ENCODE measurements at places on chromosomes 6 and 20.

- no peak for DNase-seq
These were observed 5.6 kb upstream of the CFB start for GRCh38 chr6:31940256-31940664.

DNA sequence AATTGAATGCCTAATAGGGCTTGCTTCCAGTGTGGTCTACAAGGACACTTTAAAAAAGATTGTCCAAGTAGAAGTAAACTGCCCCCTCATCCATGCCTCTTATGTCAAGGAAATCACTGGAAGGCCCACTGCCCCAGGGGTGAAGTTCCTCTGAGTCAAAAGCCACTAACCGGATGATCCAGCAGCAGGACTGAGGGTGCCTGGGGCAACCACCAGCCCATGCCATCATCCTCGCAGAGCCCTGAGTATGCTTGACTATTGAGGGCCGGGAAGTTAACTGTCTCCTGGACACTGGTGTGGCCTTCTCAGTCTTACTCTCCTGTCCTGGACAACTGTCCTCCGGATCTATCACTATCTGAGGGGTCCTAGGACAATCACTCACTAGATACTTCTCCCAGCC is 411.5 kb downstream of the TENT5A start:
- DNase-seq, result no peak

GRCh38 chr6:21831521-21832291 is 238.2 kb downstream of the SOX4 start:
- no peak for DNase-seq

DNA sequence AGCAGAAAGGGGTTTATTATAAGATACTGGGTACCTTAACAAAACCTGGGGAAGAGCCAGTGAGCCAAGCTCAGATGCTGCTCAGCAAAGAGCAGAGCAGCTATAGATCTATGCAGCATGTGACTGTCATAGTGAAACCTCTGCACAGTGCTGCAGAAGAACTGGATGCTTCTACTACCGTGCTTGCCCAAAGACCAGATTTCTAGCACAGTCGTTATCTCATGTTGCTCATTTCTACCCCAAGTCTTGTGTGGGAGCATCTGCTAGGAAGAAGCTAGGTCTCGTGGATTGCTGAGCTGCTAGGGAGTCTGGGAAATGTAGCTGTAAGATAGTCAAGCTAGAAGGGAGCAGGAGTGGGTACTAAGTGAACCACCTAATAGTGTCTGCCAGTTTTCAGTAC is 31.7 kb upstream of the GNRH2 start:
- peak; percentile 26 for DNase-seq

GRCh38 chr6:140036196-140036595 is 661.7 kb upstream of the CITED2 start:
- no peak for DNase-seq

DNA sequence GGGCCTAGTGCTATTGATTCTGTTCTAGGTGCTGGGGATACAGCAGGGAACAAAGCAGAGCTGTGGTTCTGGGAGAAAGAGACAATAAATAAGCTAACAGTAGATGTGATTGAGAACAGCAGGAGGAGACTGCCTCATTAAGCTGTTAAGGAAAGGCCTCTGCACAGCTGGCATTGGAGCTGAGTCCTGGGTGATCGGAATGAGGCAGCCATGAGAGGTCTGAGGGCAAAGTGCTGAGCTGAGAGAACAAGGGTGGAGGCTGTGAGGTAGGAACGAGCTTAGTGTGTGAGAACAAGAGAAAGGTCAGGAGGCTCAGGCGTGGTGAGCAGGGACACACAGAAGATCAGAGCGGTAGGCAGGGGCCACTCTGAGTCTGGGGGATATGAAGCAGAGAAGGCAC is 18.3 kb downstream of the DDX27 start:
- DNase-seq, result no peak

DNA sequence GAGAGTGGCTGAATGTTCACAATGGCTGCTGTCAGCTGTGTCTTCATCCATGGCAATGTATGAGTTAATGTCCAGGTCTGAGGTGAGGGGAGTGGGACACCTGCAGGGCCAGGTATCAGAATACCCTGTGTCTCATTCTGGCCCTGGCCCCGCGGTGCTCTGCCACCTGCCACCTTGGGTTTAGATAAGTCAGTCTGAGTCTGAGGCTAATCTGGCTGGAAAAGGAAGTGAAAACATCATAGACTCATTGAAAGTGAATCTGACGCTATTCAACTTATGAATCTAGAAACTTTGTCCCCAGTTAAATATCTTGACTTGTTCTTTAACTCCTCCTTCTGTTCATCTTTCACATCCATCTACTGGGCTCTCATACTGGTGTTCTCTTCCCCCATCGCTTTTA is 267.1 kb upstream of the JAG1 start:
- no peak for DNase-seq

- peak; percentile 70 for DNase-seq
These were observed at the start of gene CEBPB for GRCh38 chr20:50190251-50191064. Gene CEBPB, plus strand, starts transcription at chr20:50190830. Its CDS starts 204 bp downstream, at chr20:50191034.

- DNase-seq, result no peak
These were observed 34.8 kb upstream of the SIRPA start for GRCh38 chr20:1860446-1860845.

DNA sequence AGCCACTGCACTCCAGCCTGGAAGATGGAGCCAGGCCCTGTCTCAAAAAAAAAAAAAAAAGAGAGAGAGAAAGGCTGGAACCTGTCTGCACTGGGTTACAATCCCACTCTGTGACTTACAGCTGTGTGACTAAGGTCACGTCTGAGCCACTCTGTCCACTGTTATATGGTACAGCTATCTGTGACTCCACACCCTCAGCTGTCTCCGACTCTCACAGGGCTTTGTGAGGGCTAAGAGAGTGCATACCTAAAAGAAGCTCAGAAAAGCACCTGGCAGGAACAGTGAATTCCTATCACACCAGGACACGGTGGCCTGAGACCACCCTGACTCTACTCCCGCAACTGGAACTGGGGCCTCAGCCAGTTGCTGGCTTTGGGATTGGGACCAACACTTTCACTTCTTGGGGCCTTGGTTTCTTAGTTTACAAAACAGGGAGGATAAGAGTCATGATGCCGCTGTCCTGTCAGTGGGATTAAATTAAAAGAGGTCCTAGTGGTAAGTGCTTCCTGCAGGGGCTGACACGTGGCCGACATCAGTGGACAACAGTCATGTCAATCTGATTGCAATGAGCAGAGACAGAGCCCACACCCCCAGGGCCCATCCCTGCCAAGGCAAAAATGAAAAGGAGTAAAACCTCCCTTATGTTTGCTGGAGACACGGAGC is 5.7 kb upstream of the CD93 start:
- no peak for DNase-seq

DNA sequence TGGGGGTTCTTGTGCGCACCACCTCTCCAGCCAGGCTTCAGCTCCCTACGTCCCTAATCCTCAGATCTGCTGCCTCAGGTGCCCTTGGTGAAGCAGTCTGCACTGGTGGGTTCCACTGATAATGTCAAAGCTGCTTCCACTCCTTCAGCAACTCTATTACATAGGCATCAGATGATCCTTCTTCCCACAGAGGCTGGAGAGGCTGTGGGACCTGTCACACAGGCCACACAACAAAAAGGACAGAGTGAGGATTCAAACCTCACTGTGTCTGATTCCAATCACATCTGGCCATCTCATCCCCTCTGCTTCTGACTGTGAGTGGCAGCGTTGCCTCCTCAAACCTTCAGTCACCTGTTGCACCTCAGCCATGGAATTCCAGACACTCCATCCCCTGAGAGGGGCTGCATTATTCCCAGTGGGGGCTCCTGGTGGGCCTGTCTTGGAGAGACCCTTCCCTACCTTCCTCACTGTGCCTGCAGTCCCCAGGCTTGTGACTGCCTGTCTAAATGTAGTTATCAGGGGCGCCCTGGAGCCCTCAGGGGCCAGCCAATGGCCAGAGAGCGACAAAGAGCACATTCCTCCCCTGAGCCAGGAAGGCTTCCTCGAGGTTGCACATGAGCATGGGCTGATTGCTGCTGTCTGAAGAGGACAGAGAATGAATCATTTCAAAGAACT is 211.4 kb upstream of the ECI2 start:
- DNase-seq, result no peak

DNA sequence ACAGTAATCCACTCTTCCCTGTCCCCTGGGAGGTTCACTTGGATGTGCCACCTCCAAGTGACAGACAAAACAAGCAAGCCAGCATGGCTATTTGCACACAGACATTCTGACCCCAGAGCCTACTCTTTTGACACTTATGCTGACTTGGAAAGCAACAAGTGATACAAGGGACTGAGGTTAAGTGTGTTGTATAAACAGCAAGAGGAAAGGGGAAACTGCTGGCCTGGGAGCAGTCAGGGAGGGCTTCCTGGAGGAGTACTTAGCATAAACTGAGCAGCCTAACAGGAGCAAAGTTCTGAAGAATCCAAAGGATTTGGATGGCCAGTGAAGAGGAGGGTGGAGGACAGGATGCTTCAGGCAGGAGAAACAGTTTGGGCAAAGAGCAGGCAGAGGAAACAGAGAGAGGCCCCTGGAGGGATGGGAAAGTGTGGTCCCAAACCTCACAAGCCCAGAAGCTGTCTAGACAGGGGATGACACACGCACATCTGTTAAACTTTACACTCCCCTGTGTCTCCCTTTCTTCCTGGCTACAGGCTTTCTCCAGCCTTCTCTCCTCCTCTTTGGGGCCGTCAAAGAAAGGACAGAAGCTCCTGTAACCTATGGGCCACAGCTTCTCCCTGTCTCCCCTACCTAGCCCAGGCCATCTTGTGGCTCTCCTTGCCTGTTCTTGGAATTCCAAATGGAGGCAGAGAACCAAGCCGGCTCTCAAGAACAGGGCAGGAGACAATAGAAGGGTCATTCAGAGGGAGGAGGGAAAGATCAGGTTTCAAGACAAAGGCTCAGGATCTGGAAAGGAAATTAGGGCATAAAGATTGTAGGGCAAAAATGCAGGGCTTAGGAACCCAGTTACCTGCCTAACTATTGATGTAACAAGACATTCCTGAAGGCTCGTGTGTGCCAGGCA is 19.3 kb downstream of the SULF2 start:
- DNase-seq, result no peak

- no peak for DNase-seq
These were observed 9.3 kb upstream of the LAMA5 start for GRCh38 chr20:62376112-62377063.

GRCh38 chr6:114714836-114715507 is 372.1 kb upstream of the HS3ST5 start:
- no peak for DNase-seq

DNA sequence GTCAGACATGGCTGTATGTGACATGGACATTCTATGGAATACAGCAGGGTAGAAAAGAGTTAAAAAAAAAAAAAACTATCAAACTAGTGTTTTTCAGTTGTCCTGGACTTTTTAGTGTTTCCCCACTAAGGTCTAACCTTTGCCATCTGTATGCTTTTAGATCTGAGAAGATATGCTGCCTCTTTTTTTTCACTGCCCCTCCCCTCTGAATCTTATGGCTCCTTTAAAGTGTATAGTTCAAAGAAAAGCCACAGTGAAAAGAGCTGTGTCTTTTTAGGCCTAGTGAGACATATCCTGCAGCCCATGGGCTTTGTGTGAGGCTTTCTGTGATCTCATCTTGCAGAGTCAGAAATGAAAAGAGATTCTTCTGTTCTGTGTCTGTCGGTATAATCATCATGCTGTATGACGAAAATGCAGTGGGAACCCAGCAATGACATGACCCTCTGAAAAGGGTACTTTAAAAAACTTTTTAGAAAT is 29.3 kb downstream of the ADGRG6 start:
- DNase-seq, result no peak

- DNase-seq, result no peak
These were observed 6.2 kb downstream of the CST11 start for GRCh38 chr20:23446505-23446904.

DNA sequence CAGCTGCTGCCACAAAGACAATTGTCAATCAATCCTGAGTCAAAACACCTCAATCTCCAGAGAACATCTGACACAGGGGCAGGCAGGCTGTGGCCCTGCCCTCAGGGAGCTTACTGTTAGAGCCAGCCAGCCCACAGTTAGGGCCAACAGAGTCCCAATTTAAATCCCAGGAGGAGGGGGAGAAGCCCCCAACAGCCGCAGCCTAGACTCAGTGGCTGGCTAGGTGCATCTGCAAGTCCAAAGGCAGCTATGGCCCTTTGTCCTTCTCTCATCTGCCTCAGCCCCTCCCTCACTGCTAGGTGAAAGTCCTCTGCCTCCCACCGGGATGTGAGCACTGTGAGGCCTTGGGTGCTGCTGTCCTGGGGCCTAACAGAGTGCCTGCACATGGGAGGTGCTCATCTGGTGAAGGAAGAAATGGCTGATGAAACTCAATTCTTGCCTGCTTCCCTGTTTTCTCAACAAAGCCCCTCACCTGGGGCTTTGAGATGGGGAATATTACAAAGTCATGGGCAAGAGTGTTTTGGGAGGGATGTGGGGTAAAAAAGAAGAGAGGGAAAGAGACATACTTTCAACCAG is 33.7 kb upstream of the VEGFA start:
- no peak for DNase-seq

- DNase-seq, result peak; percentile 33
These were observed 55.7 kb upstream of the PRND start for GRCh38 chr20:4666001-4666479.

GRCh38 chr6:16432075-16433032 is 194.0 kb downstream of the GMPR start:
- no peak for DNase-seq

- DNase-seq, result no peak
These were observed 8.8 kb upstream of the NDRG3 start for GRCh38 chr20:36754656-36755222.

GRCh38 chr6:18609715-18610114 is 222.6 kb downstream of the RNF144B start:
- DNase-seq, result no peak

GRCh38 chr20:63733117-63733516 is 3.3 kb upstream of the LIME1 start:
- no peak for DNase-seq

GRCh38 chr6:43824703-43825064 is 54.7 kb downstream of the VEGFA start:
- DNase-seq, result no peak

GRCh38 chr20:49635166-49635565 is 67.2 kb upstream of the PTGIS start:
- no peak for DNase-seq

DNA sequence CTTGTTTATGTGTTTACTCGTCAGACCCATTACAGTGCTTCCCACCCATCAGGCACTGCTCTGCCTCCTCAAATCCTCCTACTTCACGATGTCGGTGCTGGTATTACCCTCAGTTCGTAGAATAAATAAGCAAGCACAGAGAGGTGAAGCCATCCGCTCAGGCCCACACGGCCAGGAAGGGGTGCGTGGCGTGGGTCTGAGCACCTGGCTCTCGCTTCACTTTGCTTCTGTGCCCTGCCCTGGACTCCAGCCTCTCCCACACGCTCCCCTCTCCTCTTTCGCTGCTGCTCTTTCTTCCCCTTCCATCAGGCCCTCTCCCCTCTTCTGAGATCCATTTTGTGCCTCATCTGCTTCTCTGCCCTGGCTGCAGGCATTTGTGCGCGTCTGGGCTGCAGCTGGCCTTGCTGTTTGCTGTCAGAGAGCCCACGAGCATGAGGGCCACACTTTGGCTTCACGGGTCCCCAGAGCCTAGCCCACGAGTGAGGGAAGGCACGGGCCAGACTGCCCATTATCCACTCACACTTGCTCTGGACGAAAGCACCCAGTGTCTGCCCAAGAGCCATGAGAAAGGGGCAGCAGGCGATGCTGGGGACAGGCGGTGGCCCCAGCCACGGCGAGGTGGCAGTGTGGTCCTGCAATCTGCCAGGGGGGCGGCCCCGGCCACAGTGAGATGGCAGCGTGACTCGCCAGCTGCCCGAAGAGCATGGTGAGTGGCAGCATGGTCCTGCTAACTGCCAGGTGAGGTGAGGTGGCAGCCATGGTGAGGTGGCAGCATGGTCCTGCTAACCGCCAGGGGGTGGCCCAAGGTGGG is 96.2 kb upstream of the MPC1 start:
- DNase-seq, result no peak

GRCh38 chr6:32216998-32217397 is 6.9 kb downstream of the NOTCH4 start:
- DNase-seq, result no peak

GRCh38 chr6:169592558-169592957 is 109.3 kb downstream of the WDR27 start:
- DNase-seq, result no peak
